ENCODE measurements at places on chromosomes 5 and 9.

GRCh38 chr5:54214722-54215121 lies 95.7 kb downstream of the ARL15 start:
- no peak for DNase-seq

- DNase-seq, result no peak
Observed at GRCh38 chr9:8521112-8521511, 721.5 kb upstream of the DMAC1 start.

GRCh38 chr5:73143716-73144115 lies 23.3 kb downstream of the TMEM171 start:
- DNase-seq, result no peak

- no peak for DNase-seq
Observed at GRCh38 chr5:140151144-140152021, 23.6 kb upstream of the CYSTM1 start.

GRCh38 chr5:59543821-59544442 lies 349.6 kb downstream of the PDE4D start:
- no peak for DNase-seq

DNA sequence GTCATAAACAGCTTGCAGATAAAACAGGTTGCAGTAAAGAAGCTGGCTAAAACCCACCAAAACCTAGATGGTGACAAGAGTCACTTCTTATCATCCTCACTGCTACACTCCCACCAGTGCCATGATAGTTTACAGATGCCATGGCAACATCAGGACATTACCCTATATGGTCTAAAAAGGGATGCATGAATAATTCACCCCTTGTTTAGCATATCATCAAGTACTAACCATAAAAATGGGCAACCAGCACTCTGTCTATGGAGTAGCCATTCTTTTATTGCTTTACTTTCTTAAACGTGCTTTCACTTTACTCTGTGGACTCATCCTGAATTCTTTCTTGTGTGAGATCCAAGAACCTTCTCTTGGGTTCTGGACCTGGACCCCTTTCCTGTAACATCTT lies 6.7 kb upstream of the SOX30 start:
- no peak for DNase-seq

DNA sequence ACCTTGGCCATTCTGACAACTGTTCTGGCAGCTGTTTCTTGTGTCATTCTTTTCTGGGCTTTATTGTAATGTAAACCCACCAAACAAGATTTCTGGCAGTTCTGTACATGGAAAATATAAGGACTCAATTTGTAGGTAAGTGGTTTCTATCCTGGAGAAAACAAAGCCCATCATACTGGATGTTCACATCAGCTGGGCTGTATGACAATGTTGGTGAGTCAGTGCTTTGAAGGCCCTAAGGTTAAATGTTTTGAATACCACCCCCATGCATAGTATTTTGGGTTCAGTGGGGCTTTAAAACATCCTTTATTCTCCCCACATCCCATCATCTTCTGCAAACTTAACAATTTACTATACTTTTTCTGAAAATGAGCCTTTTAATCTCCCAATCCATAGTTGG lies 52.5 kb downstream of the SH3GL2 start:
- DNase-seq, result no peak

- no peak for DNase-seq
Observed at GRCh38 chr9:130110596-130111021, 56.9 kb downstream of the GPR107 start.

GRCh38 chr5:15007646-15008045 lies 136.1 kb upstream of the ANKH start:
- no peak for DNase-seq

GRCh38 chr5:32343058-32343672 lies 30.4 kb upstream of the MTMR12 start:
- DNase-seq, result no peak

- peak; percentile 11 for DNase-seq
Observed at GRCh38 chr9:113011911-113012381, at the start of gene ZNF883. TSS of gene ZNF883 (minus strand) at chr9:113012192.

- DNase-seq, result no peak
Observed at GRCh38 chr9:106675780-106676179, 187.2 kb upstream of the ZNF462 start.

DNA sequence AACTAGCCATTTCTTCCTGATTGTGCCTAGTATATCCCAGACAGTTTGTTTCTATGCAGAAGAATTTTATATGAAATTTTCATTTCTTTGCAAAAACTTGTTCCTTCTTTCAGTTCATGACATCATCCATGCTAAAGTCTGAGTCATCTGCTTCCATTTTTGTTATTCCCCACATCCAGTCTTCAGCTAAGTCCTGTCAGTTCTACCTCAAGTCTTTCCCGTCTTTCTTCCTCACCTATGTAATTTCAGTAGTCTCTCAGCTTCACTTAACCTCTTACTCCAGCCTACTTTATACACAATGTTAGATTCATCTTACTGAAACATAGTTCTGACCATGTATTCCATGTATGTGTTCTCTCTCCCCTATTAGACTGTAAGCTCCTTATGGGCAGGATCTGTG lies 39.1 kb downstream of the G3BP1 start:
- no peak for DNase-seq

DNA sequence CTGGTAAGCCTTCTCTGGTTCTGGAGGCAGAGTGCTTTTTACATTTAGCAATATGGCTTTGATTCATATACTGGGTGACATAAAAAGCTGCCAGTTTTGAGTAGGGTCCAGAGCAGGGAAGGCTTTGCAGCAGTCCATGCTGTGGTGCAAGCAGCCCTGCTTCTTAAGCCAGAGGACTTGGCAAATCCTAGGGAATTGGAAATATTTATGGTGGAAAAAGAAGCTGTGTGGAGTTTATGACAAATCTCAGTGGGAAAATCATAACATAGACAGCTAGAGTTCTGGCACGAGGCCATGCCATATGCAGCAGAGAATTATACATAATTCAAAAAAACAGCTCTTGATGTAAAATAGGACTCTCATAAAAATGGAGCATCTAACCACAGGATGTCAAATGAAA lies 536.4 kb downstream of the RASEF start:
- no peak for DNase-seq

- DNase-seq, result no peak
Observed at GRCh38 chr9:99075246-99075912, 29.5 kb upstream of the TGFBR1 start.

- DNase-seq, result no peak
Observed at GRCh38 chr5:16104961-16105360, 74.6 kb downstream of the MARCHF11 start.

- no peak for DNase-seq
Observed at GRCh38 chr5:93357686-93358085, 223.3 kb downstream of the NR2F1-AS1 start.

- DNase-seq, result no peak
Observed at GRCh38 chr5:106730506-106730905, 940.2 kb downstream of the EFNA5 start.

GRCh38 chr9:15160673-15161072 lies 146.3 kb downstream of the TTC39B start:
- no peak for DNase-seq

DNA sequence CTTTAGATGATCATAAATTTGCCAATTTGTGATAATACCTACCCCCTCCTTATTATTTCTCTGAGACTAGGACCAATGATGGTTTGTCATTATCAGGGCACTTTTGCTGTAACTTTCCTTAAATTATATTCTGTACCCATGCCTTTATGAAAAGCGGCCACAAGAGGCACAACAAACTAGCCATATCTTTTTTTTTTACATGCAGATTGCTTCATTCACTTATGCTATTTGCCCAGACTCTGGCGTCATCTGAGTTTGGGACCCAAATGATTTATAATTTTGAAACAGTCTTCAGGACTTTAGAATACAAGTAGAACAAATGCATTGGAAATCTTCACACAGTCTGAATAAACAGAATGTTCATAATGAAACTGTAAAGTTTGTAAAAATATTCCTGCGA lies 408.1 kb downstream of the MAT2B start:
- no peak for DNase-seq

DNA sequence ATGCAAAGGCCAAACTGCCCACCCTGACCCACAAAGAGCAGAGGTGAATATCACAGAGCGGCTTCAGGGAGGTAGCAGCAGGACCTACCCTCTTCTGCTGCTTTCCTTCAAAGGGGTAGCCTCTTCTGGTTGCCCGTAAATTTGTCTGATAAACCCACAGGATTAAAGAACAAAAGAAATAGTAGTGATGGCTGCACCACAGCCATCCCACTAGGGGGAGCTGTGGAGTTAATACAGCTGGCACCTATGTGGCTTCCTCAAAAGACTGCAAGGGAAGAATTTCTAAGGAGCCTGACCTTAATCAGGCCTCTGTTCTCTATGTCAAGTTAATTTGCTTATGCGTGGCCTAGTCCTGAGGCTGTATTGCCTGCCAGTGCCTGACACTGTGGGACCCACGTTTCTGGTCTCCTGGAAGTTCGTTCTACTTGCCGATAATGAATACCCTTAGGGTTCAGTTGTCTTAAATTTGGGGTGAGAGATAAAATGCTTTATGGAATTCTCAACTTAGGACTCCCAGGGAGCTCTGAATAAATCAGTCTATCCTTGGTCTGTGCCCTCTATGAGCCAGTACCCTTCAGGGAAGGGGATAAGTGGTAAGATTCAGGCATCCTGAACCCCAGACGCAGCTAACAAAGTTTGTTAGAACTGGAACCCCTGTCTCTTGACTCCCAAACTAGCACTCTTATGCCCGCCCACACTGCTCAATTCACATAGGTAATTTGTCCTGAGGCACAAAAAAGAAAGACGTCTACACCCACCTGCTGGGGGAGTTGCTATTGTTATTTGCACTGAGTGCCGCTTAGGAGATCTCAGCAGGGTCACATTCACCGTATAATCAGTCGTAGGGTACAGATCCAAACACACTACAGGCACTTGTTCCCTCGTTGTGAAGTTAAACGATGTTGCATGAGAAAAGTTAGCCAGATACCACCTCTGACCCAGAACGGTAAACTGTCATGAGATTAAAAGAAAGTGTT lies 77.1 kb downstream of the SUSD1 start:
- DNase-seq, result peak; percentile 63

DNA sequence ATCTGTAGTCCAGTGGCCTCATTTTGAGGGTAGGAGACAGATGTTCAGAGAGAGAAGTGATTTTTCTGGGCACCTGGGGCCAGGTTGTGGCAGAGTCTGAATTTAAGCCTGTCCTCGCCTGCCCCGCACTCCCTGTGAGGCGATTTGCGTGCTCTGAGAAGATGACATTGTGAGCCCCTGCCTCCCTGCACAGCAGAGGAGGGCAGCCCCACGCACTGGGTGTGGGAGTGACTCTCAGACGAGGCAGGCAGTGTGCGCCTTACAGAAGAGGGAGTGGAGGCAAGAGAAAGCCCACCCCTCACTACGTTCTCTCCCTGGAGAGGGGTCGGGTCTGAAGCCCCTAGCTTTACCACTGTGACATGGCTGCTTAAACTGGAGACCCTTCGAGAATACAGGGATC lies 35.7 kb downstream of the IRX4 start:
- DNase-seq, result no peak

DNA sequence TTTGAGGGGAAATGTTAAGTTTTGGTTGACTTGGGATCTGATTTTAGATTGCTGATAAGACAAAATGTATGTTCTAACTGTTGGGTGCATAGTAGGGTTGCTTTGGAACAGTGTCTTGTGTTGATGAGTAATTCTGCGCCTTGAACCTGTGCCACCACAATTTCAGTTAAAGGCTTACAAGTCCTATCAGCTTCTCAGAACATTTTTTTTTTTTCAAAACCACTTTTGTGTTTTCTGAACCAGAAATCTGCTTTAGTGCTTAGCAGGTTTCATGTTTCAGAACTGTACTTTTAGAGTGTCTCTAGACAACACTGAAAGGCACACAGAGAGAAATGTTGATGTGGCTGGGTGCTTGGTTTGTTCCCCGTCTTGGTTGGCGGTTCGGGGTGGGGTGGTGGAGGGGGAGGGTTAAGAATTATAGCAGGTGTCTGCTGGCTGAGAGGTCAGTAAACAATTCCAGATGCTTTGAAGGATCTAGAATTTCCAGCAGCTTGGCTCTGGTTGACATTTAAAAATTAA lies 84.6 kb downstream of the ANKRD55 start:
- DNase-seq, result peak; percentile 16

DNA sequence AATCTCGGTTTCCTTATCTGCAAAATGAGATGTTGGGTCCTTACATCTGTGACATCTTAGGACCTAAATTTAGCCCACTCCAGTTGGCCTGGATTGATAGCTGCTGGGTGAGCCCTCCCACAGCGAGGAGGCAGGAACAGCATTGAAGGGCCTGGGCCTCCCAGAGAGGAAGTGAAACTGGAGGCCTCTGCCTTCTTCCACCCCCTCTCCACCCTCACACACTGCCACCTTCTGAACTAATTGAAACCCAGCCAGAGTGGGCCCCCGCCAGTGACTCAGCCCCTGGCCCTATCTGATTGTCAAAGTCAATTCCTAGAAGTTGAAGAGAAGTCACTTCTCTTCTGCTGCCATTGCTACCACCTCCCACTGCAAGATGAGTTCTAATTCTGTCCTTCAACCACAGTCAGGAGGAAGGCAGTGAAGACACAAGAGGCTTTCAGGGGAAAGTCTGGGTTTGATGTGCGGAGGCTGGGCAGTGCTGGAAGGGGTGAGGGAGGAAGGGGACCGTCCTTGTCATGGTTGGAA lies 55.2 kb upstream of the NEK6 start:
- DNase-seq, result peak; percentile 92

- DNase-seq, result no peak
Observed at GRCh38 chr9:33619666-33620404, 95.8 kb downstream of the ANKRD18B start.

- DNase-seq, result no peak
Observed at GRCh38 chr5:38613992-38614836, 57.8 kb upstream of the LIFR start.

- peak; percentile 82 for DNase-seq
Observed at GRCh38 chr5:5494489-5495402, 72.3 kb downstream of the ICE1 start.

All from activated naive CD4-positive, alpha-beta T cell treated with Interleukin-2 at 50 U/mL for 16 hours (primary cell).